ENCODE measurements at places on chromosomes 12 and 14. TPM values are rescaled to one million over a fixed set of nuclear protein-coding genes. Genes with fewer than 3 reads are reported as not detected.

Gene HOXC10
- not detected for total RNA-seq

Gene RAB21
- 48.0 TPM for total RNA-seq

Gene OR11G2
- total RNA-seq, result not detected

Gene PLCZ1
- total RNA-seq, result not detected

Gene KCNA5
- 0.09 TPM for total RNA-seq

Gene SH2B3
- total RNA-seq, result 37.9 TPM

Gene SMCO3
- not detected for total RNA-seq

Gene LRTM2
- total RNA-seq, result not detected

Gene BDKRB1
- not detected for total RNA-seq

Gene SRSF5
- 389 TPM for total RNA-seq

Gene PTGDR
- not detected for total RNA-seq

Gene ASB2
- 0.35 TPM for total RNA-seq

Gene OR6C76
- not detected for total RNA-seq

Gene SPPL3
- 46.3 TPM for total RNA-seq

Gene GALNT16
- total RNA-seq, result 2.3 TPM

Gene KCNH5
- total RNA-seq, result 0.09 TPM

Gene SERPINA6
- total RNA-seq, result not detected

Gene GPR135
- total RNA-seq, result 1.8 TPM

Gene PHETA1
- total RNA-seq, result 11.4 TPM

Gene IKZF4
- 13.9 TPM for total RNA-seq

Gene HRK
- total RNA-seq, result 2.6 TPM

Gene KLRD1
- total RNA-seq, result not detected

Gene RPL10L
- not detected for total RNA-seq

Gene EEF1AKMT3
- total RNA-seq, result 2.1 TPM

Gene KRT79
- total RNA-seq, result not detected

Gene KRT72
- total RNA-seq, result not detected

Gene P3H3
- 55.0 TPM for total RNA-seq
